ENCODE measurements at places on chromosomes 3 and 15. TPM values are rescaled to one million over a fixed set of nuclear protein-coding genes. Genes with fewer than 3 reads are reported as not detected.

The LRRC15 gene
- not detected for total RNA-seq

The GPR27 gene
- total RNA-seq, result 11.8 TPM

The SPATA12 gene
- total RNA-seq, result 0.10 TPM

The ADAMTS17 gene
- total RNA-seq, result 0.74 TPM

The OR5H14 gene
- total RNA-seq, result not detected

The CPB1 gene
- total RNA-seq, result not detected

The STRC gene
- 0.19 TPM for total RNA-seq

- no peak for DNase-seq
- no peak overlapping the region for H3K4me3 ChIP-seq
- no peak overlapping the region for H3K27ac ChIP-seq
- H3K4me1 ChIP-seq, result no peaks in the 10 kb centered on the region
Observed at GRCh38 chr3:150868282-150868681, 37.0 kb downstream of the MINDY4B start.

DNA sequence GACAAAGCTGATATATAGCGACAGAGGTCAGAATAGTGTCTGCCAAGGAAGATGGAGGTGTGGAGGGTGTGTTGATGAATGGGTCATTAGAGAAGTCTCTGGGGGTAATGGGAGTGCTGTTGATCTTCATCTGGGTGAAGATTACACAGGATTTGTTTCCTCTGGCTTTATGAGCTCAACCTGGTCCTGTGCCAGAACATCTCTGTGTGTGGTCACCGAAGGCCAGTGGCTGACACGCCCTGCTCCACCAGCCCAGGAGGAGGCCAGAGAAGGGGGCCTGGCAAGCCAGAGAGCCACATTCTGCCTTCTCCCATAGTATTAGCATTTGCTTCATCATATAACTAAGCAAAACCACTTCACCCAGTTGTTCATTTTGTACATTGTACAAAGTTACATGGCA, 121.1 kb downstream of the ZNF621 start:
- no peak overlapping the region for H3K27ac ChIP-seq
- H3K4me1 ChIP-seq, result no peaks in the 10 kb centered on the region
- H3K27me3 ChIP-seq, result no peaks in the 10 kb centered on the region
- no peak overlapping the region for H3K4me3 ChIP-seq
- DNase-seq, result no peak

DNA sequence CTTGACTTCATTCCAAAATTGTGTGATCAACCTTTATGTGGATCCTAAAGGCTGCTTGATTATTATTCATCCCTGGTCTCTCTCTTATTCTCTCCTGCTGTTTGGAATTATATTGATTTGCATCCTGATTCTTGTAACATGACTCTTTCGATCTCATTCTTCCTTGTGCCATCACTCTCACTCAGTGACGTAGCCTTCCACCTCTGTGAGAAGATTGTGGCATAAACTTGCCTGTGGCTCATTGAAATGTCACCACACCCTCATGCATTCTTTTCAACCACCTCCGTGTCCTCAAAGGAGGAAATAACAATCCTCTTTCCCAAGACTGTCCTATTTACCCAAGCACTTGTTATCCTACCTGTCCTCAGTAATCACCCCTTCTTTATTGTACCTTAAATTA, 41.3 kb upstream of the GCNT3 start:
- H3K27ac ChIP-seq, result no peak overlapping the region
- DNase-seq, result no peak
- H3K36me3 ChIP-seq, result no peaks in the 10 kb centered on the region
- H3K4me3 ChIP-seq, result no peak overlapping the region

DNA sequence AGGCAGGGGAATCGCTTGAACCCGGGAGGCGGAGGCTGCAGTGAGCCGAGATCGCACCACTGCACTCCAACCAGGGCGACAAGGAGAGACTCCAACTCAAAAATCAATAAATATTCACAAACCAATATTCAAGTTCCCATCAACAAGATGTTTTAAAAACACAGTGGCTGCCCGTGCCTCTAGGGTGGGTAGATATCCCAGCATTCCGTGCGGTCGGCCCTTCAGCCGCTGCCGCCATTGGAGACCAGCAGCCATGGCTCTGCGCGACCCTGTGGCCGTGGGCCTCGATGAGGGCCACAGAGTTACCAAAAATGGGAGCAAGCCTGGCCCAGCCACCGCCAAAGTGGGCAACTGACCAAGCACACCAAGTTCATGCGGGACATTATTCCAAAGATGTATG, 6.7 kb downstream of the ULK4 start:
- H3K27ac ChIP-seq, result no peak overlapping the region
- H3K36me3 ChIP-seq, result no peaks in the 10 kb centered on the region
- no peak overlapping the region for H3K4me3 ChIP-seq
- H3K27me3 ChIP-seq, result no peaks in the 10 kb centered on the region
- no peak for DNase-seq

- no peak overlapping the region for H3K4me3 ChIP-seq
- no peaks in the 10 kb centered on the region for H3K27me3 ChIP-seq
- H3K36me3 ChIP-seq, result no peaks in the 10 kb centered on the region
Observed at GRCh38 chr3:126751611-126752302, 47.7 kb downstream of the CHCHD6 start.

DNA sequence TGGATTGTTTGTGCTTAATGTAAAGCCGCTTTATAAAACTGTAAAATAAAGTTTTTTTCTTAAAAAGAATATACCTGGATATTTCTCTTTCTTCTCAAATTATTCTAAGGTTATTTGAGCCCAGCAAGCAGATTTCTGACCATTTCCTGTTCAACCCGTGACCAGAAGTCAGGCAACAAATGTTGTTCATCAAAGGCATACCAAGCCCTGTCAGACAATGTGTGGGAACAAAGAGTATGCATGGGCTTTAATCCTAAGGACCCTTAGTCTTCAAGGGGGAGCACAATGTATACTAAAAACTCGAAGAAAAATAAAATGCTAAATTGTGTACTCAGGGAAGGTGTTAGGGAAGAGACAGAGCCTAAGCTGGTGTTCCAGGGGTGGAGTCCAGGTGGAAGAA, 26.6 kb upstream of the PAQR5 start:
- H3K36me3 ChIP-seq, result no peaks in the 10 kb centered on the region
- no peaks in the 10 kb centered on the region for H3K27me3 ChIP-seq
- H3K4me3 ChIP-seq, result no peak overlapping the region
- H3K27ac ChIP-seq, result no peak overlapping the region
- peaks cover 16% of the 10 kb centered on the region for H3K4me1 ChIP-seq

- no peak overlapping the region for H3K4me3 ChIP-seq
- no peaks in the 10 kb centered on the region for H3K27me3 ChIP-seq
- no peak for DNase-seq
Observed at GRCh38 chr3:20890111-20890519, 704.1 kb upstream of the SGO1 start.

DNA sequence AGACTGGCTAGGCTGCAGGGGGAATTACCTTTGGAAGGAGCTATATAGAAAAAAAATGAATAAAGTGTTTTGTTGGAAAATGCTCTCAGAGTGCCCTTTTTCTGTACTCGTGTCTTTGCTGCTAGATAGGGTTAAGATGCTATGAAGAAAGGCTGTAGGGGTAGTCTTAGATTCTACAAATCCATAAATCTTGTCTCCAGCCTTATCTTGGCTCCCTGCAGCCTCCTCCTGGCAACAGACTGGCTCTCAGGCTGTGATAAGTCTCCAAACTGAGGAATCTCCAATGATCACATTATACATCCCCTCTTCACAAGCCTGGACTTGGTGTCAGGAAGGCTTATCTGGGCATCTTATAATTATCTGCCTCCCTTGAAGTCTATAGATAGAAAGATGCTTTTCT, 9.3 kb downstream of the LPCAT4 start:
- no peak overlapping the region for H3K4me3 ChIP-seq
- 0 out of 2 replicates have a peak, but pooled peaks cover 4% of the 10 kb centered on the region for H3K4me1 ChIP-seq
- H3K27ac ChIP-seq, result no peak overlapping the region
- peaks cover 17% of the 10 kb centered on the region for H3K36me3 ChIP-seq
